ENCODE measurements at places on chromosomes 1 and 21. TPM values are rescaled to one million over a fixed set of nuclear protein-coding genes. Genes with fewer than 3 reads are reported as not detected.
A peak's percentile ranks its signal among the peaks of the same experiment; 100 is the strongest.

DNA sequence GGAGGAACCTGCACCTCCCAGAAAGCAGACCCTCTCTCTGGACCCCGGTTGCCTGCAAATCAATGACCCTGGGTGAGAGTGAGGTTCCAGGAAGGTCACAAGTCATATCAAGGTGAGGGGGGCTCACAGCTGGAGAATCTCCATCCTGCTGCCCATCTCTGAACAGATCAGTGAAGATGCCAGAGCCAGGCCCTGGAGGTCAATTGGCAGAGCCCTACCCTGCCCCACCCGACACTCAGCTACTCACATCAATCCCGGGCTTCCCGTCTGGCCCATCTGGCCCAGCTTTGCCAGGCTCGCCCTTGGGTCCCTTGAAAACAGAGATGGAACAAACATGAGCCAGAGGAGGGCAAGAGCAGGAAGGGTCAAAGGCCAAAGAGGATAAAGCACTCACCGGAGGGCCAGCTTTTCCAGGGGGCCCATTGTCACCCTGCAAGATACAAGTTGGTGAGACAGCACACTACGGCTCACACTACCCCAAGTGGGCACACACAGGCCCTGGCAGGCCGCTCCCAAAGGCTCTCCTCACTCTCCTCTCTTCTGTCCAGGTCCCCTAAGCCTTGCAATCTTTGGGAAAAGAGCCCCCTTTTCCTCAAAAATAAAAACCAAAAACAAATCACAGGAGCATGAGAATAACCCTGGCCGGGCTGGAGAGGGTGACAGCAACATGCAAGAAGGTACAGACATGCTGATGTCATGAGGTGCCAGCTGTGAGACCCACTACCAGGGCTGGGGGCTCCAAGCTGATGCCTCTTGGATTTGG lies 2.9 kb downstream of the COL9A2 start:
- H3K27me3 ChIP-seq = peaks cover 72% of the 10 kb centered on the region
- no peaks in the 10 kb centered on the region for H3K36me3 ChIP-seq
- DNase-seq = no peak
- H3K4me3 ChIP-seq = peak overlapping the region; percentile 73
- peaks cover 20% of the 10 kb centered on the region for H3K4me1 ChIP-seq

DNA sequence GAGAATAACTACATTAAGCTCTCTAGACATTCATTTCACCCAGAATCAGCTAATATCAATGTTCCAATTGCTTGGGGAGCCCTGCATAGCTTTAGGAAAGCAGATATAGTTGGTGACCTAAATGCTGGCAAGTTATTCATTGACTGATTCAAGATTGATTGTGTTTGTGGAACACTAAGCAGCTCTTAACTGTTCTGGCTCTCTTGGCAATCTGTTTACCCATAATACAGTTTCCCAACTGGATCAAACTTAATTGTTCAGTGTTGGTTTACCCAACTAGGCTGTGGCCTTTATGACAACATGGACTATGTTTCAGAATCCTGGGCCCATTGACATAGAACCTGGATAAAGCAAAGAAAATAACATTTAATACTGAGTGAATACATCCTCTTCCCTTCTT lies 83.7 kb downstream of the NRDC start:
- peaks cover 64% of the 10 kb centered on the region for H3K36me3 ChIP-seq
- H3K27ac ChIP-seq = no peak overlapping the region
- no peak overlapping the region for H3K4me3 ChIP-seq
- DNase-seq = no peak
- H3K4me1 ChIP-seq = no peaks in the 10 kb centered on the region

GRCh38 chr1:204650911-204651570 lies 34.5 kb downstream of the LRRN2 start:
- H3K27me3 ChIP-seq = peaks cover 15% of the 10 kb centered on the region
- no peak for DNase-seq
- H3K27ac ChIP-seq = no peak overlapping the region
- no peak overlapping the region for H3K4me3 ChIP-seq
- no peaks in the 10 kb centered on the region for H3K36me3 ChIP-seq

Gene TMEM125
- 27.8 TPM for total RNA-seq

All from WTC11 (cell line).